ENCODE measurements at places on chromosomes 13 and 19. TPM values are rescaled to one million over a fixed set of nuclear protein-coding genes. Genes with fewer than 3 reads are reported as not detected.
A peak's percentile ranks its signal among the peaks of the same experiment; 100 is the strongest.

Gene PDE4C
- 2.3 TPM for total RNA-seq

DNA sequence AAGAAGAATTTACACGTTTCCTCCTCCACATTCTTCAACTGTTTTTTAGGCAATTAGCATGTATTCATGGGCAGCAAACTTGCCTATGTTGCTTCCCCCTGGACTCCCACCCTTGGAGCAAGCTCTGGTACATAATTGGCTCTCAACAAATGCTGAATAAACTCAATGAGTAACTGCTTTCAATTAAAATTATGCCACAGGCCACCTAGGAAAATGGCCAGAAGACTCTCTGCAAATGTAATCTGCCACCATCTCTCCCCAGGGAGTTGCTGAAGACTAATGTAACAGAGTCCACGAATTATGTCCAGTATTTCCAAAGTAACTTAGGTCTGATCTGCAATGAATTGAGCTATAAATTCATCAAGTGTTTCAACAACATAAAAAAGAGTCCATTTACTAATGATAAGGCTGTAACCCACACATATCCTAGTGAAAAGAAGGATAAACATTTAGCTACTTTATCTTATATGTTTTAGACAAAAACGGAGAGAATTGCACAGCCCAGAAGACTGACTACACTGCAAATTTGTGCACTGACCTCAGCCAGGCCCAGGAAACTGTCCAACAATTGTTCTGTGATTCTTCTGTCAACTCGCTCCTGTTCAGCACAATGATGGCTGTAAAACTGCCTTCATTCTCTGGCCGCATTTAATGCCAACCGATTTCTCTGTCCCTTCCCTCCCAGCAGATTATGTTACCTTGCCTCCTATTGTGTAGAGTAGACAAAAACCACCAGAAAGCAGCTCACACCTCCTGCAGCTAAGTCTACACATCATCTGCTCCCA lies 808.6 kb upstream of the ARGLU1 start:
- ATAC-seq = no peak

DNA sequence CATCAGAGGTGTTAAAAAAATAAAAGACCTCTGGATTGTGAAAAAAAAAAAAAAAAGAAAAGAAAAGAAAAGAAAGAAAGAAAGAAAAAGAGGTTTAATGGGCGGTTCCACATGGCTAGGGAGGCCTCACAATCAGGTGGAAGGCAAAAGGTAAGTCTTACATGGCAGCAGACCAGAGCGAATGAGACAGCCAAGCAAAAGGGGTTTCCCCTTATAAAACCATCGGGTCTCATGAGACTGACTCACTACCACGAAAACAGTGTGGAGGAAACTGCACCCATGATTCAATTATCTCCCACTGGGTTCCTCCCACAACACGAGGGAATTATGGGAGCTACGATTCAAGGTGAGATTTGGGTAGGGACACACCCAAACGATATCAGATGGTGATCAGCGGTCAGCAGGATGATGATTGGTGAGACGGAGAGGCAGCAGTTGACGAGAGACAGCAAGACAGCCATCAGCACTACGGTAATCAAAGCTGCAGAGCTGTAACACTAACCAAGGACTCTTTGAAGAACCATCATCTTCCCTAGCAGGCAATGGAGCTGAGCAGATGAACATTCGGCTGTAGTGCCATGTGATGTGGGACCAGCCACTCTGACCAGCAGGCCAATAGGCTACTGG lies 3.9 kb upstream of the CD209 start:
- no peak for ATAC-seq

DNA sequence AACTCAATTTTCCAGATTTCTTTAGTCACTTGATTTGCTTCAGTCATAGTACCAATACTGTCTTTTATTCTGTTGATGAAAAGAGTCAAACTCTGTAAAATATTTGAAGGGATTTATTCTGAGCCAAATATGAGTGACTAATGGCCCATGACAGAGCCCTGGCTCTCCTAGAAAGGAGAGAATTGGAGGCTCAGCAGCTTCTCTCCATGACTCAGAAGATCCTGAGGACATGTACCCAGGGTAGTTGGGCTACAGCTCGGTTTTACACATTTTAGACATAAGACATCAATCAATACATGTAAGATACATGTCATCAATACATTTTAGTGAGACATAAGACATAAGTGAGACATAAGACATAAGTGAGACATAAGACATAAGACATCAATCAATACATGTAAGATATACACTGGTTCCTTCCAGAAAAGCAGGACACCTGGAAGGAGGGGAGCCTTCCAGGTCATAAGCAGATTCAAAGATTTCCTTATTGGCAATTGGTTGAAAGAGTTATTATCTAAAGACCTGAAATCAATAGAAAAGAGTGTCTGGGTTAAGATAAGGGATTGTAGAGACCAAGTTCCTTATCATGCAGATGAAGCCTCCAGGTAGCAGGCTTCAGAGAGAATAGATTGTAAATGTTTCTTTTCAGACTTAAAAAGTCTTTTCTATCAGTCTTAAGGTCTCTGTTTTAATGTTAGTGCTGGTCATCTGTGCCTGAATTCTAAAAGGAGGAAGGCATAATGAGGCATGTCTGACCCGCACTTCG lies 179.8 kb upstream of the RFC3 start:
- ATAC-seq = no peak

Gene TMEM272
- not detected for total RNA-seq

GRCh38 chr19:13899393-13899792 lies 6.5 kb downstream of the BRME1 start:
- ATAC-seq = no peak

GRCh38 chr19:5166262-5166661 lies 174.3 kb downstream of the PTPRS start:
- no peak for ATAC-seq

DNA sequence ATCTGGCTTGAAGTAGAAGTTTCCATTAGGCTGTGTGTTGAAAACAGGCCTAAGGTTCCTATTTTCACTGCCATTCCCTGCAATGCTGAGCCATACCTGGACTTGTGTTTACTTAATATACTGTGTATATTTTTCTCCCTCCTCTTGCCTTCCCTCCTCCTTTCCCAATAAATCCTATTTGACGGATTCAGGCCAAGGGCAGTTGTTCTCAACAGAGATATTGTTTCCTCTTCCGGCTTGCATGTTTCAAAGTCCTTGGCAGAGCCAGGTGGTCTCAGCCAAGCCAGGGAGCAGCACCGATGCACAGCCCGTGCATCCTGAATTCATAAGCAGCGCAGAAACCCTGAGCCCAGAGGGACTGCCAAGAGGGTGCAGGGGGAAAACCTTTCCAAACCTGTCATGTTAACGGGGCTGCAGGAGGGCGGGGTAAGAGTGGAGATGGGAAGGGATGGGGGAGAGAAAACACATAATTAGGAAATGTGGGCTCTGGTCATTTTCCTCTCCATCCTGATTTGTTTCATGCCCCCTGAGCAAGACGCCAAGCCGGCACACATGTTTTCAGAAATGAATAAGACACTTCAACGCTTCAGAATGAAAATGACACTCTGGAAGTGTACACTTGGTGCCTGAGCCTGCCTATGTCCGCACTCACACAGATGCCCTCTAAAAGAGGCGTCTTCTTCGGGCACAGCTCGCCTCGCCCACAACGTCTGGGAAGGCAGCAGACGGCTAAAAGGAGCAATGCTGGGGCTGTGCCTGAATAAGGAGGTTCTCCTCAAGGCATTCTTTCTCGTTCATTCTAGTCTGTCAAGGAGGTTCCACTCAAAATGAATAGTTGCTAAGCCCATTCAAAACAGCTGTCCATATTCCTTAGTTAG lies 149.3 kb upstream of the UBL3 start:
- ATAC-seq = no peak

Gene CYP4F2
- not detected for total RNA-seq

GRCh38 chr19:46487178-46487801 lies 8.4 kb downstream of the PNMA8B start:
- peak; percentile 5 for ATAC-seq

- ATAC-seq = no peak
These were observed 16.2 kb downstream of the TMTC4 start for GRCh38 chr13:100658363-100658762.

- ATAC-seq = no peak
These were observed 9.2 kb downstream of the PGPEP1 start for GRCh38 chr19:18349524-18350128.

- ATAC-seq = no peak
These were observed 121.9 kb downstream of the ESD start for GRCh38 chr13:46675016-46675415.

Gene S1PR4
- total RNA-seq = 1.9 TPM

DNA sequence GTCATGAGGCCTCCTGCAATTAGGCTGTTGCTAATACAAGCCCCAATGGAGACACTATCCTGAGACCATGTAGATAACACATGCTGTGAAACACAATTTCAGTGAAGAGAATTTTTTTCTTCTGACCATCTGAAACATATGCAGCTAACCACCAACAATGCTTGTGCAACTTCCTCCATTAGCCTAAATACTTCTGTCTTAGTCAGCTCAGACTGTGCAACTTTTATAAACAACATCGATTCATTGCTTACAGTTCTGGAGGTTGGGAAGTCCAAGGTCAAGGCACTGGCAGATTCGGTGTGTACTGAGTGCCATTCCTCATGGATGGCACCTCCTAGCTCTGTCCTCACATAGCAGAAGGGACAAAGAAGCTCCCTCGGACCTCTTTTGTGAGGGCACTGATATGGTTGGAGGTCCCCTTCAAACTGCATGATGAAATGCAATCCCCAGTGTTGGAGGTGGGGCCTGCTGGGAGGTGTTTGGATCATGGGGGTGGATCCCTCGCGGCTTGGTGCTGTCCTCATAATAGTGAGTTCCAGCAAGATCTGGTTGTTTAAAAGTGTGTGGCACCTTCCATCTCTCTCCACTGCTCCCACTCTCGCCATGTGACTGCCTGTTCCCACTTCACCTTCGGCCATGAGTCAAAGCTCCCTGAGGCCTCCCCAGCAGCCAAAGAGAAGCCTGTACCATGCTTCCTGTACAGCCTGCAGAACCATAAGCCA lies 27.7 kb downstream of the STK24 start:
- ATAC-seq = peak; percentile 73

DNA sequence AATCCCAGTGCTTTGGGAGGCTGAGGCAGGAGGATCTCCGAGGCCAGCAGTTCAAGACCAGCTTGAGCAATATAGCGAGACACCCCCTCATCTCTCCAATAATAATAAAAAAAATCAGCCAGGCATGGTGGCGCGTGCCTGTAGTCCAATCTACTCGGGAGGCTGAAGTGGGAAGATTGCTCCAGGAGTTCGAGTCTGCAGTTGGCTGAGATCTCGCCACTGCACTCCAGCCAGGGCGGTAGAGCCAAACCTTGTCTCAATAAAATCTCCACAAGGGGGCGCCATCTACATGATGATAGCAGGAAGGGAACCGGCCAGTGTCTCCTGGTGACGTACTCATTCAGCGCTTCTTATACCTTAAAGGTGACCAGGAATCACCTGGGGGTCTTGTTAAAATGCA lies 13.6 kb upstream of the C5AR1 start:
- ATAC-seq = peak; percentile 71

- ATAC-seq = no peak
These were observed 139.2 kb downstream of the KDM4B start for GRCh38 chr19:5108123-5108596.

DNA sequence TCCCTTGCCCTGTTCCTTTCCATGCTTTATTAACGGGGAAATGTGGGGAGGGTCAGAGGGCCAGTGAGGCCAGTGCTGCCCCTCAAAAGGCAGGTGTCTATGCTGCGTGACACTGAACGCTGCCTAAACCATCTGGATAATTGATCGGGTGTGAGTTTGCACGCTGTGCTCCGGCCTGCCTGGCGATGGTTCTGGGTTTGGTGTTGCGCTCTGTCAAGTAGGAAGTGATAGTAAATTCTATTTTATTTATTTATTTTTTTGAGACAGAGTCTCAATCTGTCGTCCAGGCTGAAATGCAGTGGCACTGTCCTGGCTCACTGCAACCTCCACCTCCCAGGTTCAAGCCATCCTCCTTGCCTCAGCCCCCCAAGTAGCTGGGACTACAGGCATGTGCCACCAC lies 86.5 kb downstream of the ATP11A start:
- ATAC-seq = no peak

Gene PNMA8A
- total RNA-seq = 5.0 TPM

DNA sequence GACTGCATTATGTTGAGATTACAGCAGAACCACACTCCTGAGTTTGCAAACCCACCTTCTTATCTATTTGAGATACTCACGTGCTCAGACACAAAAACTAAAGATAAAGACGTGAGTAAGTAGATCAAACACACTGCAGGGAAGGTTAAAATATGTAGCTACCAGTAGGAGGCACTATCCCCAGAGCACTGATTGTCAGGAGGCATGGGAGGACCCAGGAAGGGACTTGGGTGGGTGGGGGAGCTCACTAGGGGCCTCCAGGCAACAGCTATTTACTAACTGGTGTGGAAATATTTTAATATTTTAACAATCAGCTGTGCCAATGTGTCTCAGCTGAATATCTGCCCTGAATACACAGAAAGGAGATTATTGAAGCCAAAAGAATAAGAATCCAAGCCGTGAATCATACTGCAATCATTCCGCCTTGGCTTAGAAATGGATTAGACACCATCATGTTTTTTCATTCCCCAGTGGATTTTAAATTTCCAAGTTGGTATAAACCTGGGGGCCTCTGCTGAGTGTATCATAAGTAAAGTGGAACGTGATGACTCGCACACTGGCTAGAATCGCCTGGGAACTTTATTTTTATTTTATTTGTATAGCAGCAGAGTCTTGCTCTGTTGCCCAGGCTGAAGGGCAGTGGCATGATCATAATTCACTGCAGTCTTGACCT lies 73.2 kb upstream of the CACNA1A start:
- ATAC-seq = no peak

DNA sequence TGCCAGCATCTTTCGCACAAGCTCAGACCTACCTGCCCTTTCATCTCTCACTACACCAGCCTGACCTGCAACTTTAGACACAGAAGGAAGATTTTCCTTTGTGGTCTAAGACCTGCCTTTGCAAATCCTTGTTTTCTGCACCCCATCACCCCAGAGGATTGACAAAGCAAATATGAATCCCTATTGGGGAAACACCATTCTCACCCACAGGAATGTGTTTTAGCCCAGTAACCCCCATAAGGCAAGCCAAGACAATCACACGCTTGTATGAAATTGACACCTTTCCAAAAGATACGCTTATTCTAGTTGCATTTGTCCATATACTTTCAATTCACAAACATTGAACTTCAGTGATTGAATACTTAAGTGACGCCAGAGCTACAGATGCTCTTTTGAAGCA lies 55.7 kb downstream of the SPATA13 start:
- no peak for ATAC-seq

Gene SELENOV
- not detected for total RNA-seq

DNA sequence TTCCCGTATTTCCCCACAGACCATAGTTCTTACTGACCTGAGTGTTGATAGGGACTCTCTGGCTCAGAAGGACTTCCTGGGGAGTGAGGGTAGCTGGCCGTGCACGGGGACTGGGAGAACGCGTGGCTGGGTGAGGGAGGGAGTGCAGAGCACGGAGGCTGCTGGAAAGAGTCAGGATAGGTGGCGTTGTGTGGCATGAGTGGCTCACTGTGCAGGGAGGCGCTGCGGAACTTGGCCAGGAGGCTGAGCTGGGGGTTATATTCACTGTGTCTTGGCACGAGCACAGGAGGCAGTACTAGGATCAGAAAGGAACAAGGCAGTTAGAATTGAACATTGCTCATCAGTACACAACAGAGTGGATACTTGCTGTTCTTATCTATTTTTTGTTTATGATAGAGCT lies 47.4 kb downstream of the SMAD9 start:
- ATAC-seq = peak; percentile 39
